ENCODE measurements at places on chromosomes 16 and 17.
A peak's percentile ranks its signal among the peaks of the same experiment; 100 is the strongest.

GRCh38 chr16:69273009-69273408, 38.1 kb upstream of the VPS4A start:
- peak; percentile 92 for DNase-seq

DNA sequence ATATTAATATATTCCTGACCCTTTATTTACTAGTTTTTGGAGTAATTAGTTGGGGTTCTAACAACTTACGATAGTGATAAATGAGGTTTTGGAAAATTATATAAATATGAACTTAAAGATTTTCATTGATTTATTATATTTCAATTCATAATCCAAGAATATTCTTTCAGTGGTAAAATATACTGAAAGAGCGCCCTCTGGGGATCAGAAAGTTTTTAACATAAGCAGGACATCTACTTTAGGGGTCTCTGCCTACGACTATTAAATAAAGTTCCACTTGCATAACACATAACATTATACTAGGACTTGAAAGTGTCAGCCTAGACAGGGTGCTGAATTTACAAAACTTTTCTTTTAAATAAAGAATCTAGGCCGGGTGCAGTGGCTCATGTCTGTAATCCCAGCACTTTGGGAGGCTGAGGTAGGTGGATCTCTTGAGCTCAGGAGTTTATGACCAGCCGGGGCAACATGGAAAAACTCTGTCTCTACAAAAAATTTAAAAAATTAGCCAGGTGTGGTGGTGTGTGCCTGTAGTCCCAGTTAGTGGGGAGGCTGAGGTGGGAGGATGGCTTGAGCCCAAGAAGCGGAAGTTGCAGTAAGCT, 15.6 kb downstream of the RFWD3 start:
- DNase-seq: no peak

- no peak for DNase-seq
Measured at GRCh38 chr17:83138820-83139219, 59.4 kb downstream of the METRNL start.

GRCh38 chr17:17810084-17810894, 26.5 kb downstream of the SREBF1 start:
- DNase-seq: peak; percentile 58

DNA sequence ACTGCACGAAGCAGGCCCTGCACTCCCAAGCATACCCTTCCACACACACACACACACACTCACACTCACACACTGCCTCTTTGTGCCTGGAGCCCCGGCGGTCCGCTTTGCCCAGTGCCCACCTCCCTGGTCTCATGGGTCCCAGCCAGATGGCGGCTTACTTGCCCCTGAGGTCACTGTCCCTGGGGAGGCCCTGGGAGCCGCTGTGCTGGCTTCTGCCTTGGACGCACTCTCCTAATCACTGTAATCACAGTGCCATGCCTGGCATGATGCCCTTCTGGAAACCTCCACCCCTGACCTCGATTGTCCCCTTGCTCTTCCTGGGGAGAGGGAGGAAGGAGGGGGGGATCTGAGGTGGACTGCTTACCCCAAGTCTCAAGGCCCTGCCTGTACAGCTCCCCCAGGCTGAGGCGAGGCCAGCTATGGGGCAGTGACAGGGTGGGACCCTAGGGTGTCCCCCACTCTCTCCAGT, 36.0 kb downstream of the ARHGAP23 start:
- DNase-seq: peak; percentile 90

DNA sequence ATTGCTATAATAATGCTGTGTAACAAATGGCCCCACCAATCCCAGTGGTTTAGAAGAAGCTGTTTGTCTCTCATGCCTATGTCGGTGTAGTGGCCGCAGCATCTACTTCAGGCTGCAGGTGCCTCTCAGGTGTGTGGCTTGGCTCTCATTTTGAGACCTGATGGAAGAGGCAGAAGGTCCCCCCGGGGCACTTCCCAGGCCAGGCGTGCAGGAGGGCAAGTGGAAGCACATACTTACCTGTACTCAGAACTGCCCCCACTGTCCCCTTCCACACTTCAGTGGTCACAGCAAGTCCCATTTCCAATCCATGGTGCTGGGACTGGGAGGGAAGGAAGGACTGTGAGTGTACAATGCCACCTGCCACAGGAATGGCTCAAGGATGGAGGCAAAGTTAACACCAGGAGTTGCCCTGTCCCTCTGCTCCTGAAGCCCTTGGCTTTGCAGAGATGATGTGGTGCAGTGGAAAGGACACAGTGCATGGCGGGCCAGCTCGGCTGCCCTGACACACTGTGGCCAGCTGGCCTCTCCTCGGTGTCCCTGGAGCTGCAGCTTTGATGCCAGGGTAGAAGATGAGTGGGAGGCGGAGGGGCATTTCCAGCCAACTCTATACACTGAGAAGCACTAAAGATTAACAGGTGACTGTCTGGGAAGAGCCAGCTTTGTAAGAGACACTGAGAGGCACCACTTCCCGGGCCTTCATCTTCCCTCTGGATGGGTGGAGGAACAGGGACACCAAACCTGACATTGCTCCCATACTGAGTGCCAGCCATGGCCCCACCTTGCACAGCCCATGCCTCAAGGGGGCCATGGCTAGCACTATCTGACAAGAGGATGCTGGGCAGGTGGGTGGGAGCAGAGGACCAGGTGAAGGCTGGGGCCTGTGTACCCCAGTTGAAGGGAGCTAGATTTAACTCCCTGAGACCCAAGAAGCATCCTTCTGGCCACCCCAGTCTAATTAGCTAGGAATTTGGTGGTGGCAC, 105.9 kb downstream of the METRNL start:
- DNase-seq: no peak

DNA sequence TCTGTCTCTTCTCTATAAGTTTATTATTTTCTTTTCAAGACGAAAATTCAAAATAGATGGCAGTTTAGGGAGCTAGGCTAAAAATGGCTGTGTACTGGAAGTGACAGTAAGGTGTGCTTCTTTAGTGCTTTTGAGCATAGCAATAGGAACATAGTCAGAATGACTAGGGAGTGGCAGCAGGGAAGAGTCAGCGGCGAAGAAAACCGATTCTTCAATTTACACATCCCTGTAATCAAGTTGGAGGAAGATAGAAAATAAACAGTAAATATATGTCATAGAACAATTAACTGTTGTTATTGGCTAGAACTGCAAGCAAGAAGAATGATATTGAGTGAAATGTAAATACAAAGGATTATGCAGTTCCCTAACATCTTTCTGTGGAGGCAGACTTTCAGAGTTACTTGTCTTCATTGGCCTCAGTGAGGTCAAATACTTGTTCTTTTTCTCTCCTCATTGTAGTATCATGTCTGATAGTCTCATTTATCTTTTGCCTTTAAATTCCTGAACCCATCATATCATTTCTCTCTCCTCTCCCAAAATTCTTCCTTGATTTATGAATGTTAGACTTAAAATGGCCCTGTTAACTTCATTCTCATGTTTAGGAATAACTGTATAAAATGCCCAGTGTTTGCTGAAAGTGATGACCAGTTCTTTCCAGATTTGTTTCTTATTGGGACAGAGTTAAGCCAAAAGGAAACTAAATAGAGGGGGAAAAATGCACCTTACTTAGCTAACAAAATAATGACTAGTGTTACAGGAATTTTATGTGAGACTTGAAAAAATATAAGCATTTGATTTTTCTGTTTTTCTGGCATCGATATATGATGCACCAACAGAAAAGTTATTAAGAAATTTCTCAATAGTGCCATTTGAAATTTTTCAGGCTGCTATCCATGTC, 211.4 kb downstream of the BCAS3 start:
- DNase-seq: peak; percentile 56
